Right ventricle myocardium superior (tissue), 1 donor: ENCODE measurements at places on chromosomes 5 and 9.

DNA sequence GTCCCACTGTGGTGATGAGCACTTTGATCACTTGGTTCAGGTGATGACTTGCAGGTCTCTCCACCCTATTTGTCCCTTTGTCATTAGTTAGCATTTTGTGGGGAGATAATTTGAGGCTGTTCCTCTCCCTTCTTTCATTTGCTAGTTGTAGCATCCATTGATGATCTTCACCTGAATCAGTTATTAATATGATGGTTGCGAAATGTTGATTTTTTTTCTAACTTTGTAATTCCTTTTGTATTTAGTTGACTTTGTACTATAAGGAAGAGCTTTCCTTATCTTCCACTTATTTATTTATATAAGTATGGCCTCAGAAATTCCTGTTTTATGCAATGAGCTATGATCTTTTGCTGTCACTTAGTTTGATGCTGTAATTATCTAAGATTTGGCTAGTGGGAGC lies 12.6 kb downstream of the TRIO start:
- no peak for DNase-seq

- DNase-seq: no peak
Observed at GRCh38 chr5:111227226-111227782, 3.1 kb downstream of the CAMK4 start.

DNA sequence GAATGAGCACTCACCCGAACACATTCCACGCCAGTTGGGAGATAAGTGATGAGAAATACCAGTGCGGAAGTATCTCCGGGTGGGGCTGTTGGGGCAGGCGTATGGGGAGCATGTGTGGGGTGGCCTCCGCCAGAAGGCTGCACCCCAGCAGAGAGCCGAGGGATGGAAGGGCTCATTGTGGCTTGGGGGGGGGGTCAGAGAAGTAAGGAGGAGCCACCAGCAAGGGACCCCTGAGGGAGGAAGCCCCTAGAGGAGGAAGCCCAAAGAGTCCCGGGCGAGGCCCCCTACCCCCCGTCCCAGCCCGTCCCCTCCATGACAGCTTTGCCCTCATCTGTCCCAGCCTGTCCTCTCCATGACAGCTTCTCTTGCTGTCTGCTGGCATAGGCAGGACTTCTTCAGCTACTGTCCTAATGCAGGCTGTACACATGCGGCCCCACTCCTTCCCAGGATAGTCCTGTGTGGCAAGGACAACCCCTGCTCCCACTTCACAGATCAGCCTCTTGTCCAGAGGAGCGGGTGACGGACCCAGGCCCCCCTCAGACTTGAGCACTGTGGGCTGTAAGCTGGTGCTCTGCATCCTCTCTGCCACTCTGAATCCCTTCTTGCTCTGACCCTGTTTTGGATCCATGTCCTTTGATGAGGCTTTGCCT lies 239.6 kb downstream of the CACNA1B start:
- DNase-seq: no peak

DNA sequence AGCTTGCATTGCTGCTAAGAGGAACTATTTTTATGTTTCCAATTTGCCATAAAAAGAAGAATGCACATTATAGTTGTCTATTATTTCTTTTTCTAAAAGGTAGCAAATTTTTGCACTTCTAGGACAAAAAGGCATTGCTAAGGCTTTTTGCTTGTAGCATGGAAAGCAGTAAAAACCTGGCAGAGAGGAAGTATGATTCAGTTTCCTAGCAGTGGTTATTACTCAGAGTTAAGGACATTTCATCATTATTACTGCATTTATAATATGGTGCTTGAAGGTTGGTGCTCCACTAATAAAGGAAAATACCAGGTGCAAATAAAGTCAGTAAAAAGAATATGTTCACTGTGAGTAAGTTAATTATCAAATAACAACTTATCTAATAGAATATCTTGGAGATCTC lies 179.8 kb upstream of the PLPPR1 start:
- no peak for DNase-seq

DNA sequence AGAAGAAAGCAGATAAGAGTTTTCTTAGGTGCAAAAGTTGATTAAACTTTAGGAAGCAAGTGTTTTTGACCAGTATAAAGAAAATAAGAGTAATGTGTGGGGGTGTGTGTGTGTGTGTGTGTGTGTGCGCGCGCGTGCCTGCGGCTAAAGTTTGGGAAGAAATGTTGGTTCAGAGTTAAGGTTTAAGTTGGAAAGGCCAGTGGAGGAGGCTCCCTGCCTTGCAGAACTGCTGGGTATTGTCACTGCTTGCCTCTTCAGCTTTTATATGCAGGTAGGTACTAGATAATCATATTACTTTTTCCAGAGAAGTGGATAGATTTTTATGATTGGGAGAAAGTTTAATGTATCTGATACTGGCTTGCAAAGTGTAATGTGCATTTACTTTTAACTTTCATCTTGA lies 2.0 kb downstream of the PIK3R1 start:
- no peak for DNase-seq

DNA sequence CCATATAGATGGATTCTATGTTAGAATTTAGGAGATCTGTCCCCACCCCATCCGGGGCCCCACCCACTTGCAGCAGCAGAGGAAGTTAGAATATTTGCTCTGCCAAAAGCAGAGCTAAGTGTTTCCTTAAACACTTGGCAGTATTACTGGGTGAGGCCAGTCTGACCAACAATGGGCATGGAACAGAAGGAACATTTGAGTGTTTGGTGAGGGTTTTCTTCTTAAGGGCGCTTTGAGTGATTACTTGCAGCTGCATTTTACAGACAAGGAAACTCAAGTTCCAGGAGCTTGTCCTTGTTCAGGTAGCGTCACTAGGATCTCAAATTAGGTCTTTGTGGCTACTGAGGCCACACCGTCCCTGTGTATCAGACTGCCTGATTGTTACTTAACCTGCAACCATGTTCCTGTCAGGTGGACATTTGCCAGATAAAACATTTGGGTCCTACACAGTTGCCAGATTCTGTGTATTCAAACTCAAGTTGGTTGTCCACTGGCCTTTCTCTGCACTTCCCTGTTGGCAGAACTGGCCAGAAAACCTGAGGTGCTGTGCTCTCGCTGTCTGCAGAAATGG lies 59.3 kb downstream of the SLC46A2 start:
- peak; percentile 64 for DNase-seq

DNA sequence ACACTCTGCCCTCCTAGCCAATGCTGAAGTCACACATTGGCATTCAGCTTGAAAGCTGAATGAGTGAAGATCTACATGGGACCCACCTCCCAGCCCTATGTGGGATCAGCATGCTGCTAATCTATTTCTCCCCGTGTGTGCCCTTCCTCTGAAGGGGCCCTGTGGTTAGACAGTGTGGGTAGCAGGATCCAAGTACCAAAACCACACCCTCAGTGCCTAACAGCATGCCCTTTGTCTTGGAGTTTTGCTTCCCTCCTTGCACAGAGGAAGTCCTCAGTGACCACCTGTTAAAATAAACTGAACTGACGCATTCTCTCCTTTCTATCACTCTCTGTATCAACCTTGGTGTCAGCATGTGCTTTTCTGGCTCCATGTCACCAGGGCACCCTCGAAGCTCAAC lies 25.0 kb downstream of the SH3TC2 start:
- no peak for DNase-seq

DNA sequence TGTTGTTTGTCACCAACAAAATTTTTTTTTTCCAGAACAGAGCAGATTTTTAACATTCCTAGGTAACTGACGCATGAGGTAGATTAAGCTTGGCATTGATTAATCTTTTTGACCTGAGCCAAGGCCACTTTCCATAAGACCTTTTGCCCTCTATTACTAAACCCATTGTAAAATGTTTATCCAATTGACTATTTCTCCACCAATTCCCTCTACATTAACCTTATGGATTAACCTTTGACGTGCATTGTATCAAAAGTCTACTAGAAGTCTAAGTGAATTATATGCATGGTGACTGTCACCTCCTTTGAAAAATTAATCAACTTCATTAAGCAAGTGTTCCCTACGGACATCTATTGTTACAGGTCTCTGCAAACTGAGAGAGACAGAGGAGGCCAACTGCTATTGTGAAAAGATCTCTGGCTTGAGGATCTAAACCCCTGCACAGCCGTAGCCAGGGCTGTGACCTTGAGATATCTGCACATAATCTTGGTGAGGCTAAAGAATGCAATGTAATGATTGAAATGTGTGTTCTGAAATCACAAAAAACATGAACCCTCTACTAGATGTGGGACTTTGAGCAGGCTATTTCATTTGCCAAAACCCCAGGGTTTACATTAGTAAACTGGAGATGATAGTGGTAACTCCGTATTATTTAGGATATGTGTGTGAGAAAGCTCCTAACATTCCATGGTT lies 632.2 kb downstream of the TLR4 start:
- no peak for DNase-seq

DNA sequence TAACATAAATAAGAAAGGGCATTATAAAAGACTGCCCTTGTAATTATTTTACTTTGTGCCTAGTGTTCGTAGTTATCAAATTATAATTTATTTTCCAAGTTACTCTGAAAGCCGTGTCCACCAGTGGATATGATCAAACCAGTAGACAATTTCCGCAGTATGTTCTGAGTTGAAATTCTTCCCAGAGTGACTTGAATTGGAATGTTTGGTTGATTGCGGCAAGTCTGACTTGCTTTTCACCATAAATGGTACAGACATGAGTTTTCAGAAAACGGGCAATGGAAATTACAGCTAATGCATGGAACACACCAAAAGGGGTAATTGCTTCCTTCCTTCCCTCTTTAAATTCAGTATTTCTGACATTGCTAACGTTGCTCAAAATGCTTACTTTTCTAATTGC lies 56.6 kb downstream of the CHSY3 start:
- no peak for DNase-seq

DNA sequence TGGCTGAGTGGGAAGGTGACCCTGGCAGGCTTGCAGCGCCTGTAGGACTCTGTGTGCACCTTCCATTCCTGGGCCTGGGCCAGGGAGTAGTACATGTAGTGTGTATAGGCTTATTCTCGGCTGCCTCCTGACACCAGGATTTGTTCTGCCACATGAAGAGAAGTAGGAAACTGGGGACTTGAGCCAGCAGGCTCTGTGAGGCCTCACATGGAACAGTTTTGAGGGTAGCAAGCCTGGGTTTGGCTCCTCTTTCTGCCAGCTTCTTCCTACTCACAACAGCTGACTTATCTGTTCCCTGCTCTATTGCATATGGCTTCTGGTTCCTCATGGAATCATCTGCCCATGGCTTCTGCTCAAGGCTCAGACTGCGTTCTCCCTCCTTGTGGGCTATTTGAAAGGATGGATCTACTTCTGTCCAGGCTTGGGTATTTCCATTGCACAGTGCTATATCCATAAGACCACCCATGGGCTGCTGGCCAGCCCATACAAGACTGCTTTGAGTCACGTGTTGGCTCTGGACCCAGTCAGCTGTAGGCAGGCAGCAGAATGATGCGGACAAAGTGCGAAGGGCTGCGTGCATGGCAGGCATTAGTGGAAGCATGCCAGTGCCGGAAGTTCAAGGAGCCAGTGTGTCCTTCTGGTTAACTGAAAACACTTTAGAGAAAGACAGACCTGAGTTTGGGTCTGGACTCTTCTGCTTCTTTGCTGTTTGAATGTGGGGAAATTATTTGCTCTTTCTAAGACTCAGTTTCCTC lies 11.0 kb upstream of the INSYN2B start:
- DNase-seq: no peak

GRCh38 chr5:171261361-171261760 lies 47.7 kb upstream of the TLX3 start:
- no peak for DNase-seq

DNA sequence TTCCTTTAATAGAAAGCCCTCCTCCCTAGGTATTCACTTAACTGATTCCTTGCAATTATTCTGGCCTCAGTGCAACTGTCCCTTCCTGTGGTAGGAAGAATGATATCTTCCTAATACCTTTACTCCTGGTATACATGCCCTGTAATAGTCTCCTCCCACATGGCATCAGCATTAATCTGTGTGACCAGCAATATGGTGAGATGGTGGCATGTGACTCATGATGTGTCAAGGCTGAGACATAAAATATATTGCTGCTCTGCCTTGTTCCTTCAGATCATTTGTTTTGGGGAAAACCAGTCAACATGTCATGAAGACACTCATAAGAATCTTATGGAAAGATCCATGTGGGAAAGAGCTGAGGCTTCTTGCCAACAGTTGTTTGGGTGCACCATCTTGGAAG lies 149.1 kb upstream of the TRPM3 start:
- DNase-seq: no peak

DNA sequence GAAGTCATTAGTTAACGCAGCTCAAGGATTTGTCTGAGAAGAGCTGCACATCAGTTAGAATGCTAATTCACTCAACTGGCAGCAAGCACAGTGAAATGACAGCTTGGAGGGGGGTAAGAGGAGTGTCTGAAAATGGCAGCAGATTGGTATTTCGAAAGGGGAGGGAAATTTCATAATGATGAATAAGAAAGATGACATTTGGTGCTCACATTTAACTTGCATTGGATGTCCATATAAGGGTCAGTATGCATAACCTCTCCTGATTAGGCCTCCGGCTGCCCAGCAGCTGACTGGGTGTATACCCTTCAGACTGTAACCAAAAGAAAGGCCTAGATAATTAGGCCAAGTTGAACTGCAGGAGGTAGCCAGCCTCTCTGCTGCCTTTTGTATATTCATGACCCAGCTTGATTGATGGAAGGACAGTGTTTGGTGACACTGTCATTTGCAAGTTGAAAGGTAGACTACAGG lies 131.0 kb downstream of the PBX3 start:
- DNase-seq: no peak

DNA sequence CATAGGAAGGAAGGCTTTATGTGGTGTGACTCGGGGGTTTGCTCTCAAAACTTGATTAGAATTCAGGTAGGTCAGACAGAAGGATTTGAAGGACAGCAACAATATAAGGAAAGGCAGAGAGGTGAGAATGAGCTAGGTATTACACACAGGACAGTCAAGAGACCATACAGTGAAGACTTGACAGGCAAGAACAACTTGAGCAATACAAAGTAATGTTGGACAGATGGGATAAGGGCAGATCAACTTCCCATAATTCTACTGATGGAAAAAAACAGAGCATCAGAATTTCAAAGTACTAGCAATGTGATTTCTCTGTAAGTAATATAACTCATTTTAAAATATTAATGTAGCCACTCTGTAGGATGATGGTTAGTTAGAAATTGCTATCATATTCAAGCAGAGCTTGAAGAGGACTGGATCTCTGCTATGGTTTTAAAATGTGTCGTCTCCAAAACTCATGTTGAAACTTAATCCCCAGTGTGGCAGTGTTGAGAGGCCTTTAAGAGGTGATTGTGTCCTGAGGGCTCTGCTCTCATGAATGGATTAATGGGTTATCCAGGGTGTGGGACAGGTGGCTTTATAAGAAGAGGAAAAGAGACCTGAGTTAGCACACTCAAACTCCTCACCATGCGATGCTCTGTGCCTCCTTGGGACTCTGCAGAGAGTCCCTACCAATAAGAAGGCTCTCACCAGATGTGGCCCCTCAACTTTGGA lies 22.4 kb upstream of the HOMER1 start:
- no peak for DNase-seq

- DNase-seq: peak; percentile 53
Observed at GRCh38 chr5:143014017-143014651, 244.0 kb downstream of the ARHGAP26 start.

- peak; percentile 94 for DNase-seq
Observed at GRCh38 chr5:67215519-67216471, 19.2 kb upstream of the CD180 start.

DNA sequence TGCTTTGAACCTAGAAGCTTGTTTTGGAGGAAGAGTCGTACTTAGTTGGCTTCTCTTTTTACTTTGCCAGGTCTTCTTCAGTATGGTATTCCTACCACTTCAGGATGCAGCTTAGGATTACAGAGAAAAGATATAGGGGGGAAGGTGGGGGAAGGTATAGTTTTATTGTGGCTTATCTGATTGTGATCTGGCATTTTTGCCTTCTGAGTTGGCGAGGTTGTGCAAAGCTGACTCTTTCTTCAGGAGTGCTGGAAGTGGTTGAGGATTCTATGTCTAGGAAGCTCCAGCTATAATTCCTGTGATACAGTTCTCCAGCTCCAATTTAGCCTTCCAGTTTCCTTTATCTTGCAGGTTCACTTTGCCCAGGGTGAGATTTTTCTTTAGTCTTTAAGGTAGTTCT lies 7.0 kb downstream of the CDC42SE2 start:
- DNase-seq: no peak
